ENCODE measurements at places on chromosomes 6 and 20.

DNA sequence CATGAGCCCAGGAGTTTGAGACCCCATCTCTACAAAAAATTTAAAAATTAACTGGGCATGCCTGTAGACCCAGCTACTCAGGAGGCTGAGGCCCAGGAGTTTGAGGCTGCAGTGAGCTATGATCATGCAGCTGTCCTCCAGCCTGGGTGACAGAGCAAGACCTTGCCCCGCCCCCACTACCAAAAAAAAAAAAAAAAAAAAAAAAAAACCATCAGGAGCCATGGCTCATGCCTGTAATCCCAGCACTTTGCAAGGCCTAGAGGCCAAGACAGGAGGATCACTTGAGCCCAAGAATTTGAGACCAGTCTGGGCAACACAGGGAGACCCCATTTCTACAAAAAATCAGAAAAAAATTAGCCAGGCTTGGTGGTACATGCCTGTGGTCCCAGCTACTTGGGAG, 159.1 kb downstream of the SOBP start:
- H3K36me3 ChIP-seq: no peaks in the 10 kb centered on the region
- H3K4me3 ChIP-seq: no peak overlapping the region
- no peak for DNase-seq
- no peaks in the 10 kb centered on the region for H3K4me1 ChIP-seq
- H3K27ac ChIP-seq: no peak overlapping the region
- no peaks in the 10 kb centered on the region for H3K27me3 ChIP-seq

- no peaks in the 10 kb centered on the region for H3K4me1 ChIP-seq
- H3K27me3 ChIP-seq: no peaks in the 10 kb centered on the region
- DNase-seq: no peak
- H3K36me3 ChIP-seq: no peaks in the 10 kb centered on the region
- H3K27ac ChIP-seq: peak overlapping the region; percentile 78
- peak overlapping the region; percentile 71 for H3K4me3 ChIP-seq
Measured at GRCh38 chr6:26195924-26196845, 109.0 kb downstream of the HFE start.

- H3K27me3 ChIP-seq: no peaks in the 10 kb centered on the region
- no peak overlapping the region for H3K4me3 ChIP-seq
- H3K36me3 ChIP-seq: no peaks in the 10 kb centered on the region
- DNase-seq: no peak
Measured at GRCh38 chr20:38985060-38985459, 22.9 kb downstream of the DHX35 start.

DNA sequence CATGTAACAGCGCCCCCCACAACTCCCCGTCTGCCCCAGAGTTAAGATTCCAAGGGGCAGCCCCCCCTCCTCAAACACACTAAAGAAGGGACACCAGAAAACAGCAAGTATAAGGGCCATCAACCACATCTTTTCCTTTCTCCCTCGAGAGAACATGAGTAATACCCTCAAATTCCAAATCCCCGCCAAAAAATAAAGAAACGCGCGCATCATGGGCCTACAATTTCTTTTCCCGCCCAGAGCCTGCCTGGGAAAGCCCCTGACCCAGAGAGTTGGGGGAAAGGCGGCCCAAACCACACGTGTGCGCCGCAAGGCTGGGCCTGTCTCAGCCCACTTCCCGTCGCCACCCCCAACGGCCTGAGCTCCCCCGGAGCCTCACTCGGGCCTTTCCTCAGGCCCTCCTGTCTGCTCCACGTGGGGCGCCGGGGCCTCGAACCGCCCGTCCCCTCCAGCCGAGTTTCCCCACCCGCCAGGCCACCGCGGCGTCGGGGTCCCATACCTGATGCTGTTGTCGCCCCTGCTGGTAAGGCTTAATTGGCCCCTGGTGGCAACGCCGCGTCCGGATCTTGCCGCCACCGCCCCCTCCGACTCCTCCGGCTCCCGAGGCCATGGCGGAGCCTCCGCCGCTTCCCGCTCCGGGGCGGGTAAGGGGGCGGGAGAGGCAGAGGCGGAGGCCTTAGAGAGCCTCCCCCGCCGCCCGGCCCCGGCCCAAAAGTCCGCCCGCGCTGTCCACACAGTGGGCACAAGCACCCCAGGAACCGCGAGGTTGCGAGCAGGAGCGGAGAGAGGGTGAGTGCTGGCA, 746 bp downstream of the NUP153 start:
- DNase-seq: peak; percentile 81
- H3K4me1 ChIP-seq: peaks cover 2% of the 10 kb centered on the region
- no peaks in the 10 kb centered on the region for H3K27me3 ChIP-seq
- H3K4me3 ChIP-seq: peak overlapping the region; percentile 81

DNA sequence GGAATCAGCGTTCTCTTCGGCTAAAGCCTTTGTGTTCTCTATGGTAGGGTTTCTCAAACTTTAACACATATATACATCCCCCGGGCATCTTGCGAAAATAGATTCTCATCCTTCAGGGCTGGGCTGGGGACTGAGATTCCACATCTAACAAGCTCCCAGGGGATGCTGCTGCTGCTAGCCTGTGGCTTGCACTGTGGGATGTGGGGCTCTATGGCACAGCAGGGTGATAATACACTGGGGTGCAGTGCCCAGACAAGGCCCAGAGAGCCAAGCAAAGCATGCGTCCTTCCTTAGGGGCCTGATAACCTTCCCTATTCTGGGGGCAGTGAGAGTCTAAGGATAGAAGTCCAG, 102.0 kb downstream of the LAMP5 start:
- no peaks in the 10 kb centered on the region for H3K27me3 ChIP-seq
- H3K4me3 ChIP-seq: no peak overlapping the region
- H3K27ac ChIP-seq: no peak overlapping the region
- no peak for DNase-seq
- H3K4me1 ChIP-seq: no peaks in the 10 kb centered on the region
- H3K36me3 ChIP-seq: no peaks in the 10 kb centered on the region

DNA sequence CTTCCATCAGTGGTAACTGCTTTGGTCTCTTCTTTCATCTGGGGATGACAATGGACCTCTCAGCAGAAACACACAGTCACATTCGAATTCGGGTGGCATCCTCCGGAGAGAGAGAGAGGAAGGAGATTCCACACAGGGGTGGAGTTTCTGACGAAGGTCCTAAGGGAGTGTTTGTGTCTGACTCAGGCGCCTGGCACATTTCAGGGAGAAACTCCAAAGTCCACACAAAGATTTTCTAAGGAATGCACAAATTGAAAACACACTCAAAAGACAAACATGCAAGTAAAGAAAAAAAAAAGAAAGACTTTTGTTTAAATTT, 6.1 kb downstream of the EDN1 start:
- no peak overlapping the region for H3K27ac ChIP-seq
- H3K4me3 ChIP-seq: no peak overlapping the region

DNA sequence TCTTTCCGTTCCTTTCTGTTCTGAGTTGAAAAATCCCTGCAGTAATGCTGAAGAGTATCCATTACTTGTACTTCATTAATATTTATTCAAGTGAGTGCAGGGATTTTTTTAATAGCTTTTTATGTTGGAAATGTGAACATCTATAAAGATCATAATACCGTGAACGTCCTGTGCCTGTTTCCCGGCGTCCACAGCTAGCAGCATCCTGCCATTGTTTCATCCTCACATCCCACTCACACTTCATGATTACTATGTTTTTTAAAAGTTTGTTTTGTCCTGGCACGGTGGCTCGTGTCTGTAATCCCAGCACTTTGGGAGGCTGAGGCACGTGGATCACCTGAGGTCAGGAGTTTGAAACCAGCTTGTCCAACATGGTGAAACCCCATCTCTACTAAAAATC, 54.3 kb downstream of the SASH1 start:
- no peak for DNase-seq
- H3K27ac ChIP-seq: no peak overlapping the region
- no peak overlapping the region for H3K4me3 ChIP-seq
- no peaks in the 10 kb centered on the region for H3K4me1 ChIP-seq
- no peaks in the 10 kb centered on the region for H3K27me3 ChIP-seq

DNA sequence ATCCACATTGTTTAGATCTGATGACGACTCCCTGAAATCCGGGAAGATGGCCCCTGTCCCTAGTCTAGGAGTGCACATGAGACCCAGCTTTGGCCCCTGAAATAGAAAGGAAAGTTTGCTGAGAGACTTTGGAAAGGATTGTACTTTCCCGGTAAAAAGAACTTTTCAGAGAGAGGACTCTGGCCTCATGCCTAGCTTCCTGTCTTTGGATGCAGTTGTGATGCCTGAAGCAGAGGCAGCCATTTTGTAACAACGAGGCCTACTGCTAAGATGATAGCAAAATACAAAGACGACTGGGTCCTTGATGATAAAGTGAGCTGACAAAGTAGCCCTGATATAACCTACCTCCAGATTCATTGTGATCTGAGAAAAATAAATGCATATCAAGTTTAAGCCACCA, 6.9 kb downstream of the CPNE5 start:
- H3K27ac ChIP-seq: no peak overlapping the region
- no peaks in the 10 kb centered on the region for H3K36me3 ChIP-seq
- no peak overlapping the region for H3K4me3 ChIP-seq
- no peaks in the 10 kb centered on the region for H3K27me3 ChIP-seq
- no peaks in the 10 kb centered on the region for H3K4me1 ChIP-seq

- no peaks in the 10 kb centered on the region for H3K27me3 ChIP-seq
- H3K36me3 ChIP-seq: no peaks in the 10 kb centered on the region
- no peak overlapping the region for H3K4me3 ChIP-seq
- no peak overlapping the region for H3K27ac ChIP-seq
Measured at GRCh38 chr6:16396497-16397319, 158.3 kb downstream of the GMPR start.

DNA sequence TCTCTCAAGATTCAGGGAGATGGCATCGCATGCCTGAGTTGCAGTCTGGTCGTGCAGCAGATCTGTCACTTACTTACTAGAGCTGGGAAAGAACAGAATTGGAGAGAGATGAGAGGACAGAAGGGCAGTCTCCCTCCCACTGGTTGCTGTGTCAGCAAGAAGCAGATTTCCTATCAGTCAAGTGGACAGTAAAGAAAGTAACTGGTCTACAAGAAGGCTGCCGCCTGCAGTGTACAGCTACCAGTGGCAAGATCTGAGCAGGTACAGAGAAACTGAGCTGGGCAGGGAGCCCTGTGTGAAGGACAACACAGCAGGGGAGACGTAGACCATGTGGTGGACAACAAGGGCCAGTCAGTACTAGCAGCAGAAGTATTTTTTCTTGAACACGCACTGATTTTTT, 49.5 kb upstream of the PCSK2 start:
- no peak overlapping the region for H3K4me3 ChIP-seq
- H3K27ac ChIP-seq: no peak overlapping the region
- no peaks in the 10 kb centered on the region for H3K27me3 ChIP-seq
- no peaks in the 10 kb centered on the region for H3K4me1 ChIP-seq

GRCh38 chr20:57205606-57206219, 60.7 kb downstream of the BMP7 start:
- H3K4me1 ChIP-seq: no peaks in the 10 kb centered on the region
- H3K4me3 ChIP-seq: no peak overlapping the region
- H3K27me3 ChIP-seq: no peaks in the 10 kb centered on the region
- no peaks in the 10 kb centered on the region for H3K36me3 ChIP-seq
- no peak overlapping the region for H3K27ac ChIP-seq
- no peak for DNase-seq

GRCh38 chr6:35088281-35089215, 52.6 kb downstream of the TCP11 start:
- H3K4me1 ChIP-seq: no peaks in the 10 kb centered on the region
- H3K27ac ChIP-seq: no peak overlapping the region
- H3K27me3 ChIP-seq: no peaks in the 10 kb centered on the region
- H3K36me3 ChIP-seq: peaks cover 7% of the 10 kb centered on the region

DNA sequence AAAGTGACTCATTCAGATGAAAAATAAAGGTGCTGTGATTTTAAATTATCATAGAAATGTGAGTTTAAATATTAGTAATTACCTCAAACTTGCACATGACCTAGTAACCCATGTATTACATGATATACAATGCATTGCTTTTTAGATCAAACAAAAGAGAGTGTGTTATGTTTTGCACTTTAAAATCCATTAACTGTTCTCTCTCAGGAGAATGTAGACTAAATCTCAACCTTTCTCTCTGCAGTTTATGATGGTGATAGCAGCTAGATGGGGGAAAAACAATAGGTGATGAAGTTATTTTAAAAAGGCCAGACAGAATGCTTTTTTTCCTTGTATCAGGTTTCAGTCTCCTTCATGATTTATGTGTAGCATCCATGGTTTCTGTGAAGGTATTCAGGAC, 404.4 kb upstream of the RNF217 start:
- DNase-seq: no peak
- no peaks in the 10 kb centered on the region for H3K27me3 ChIP-seq
- no peaks in the 10 kb centered on the region for H3K4me1 ChIP-seq
- no peak overlapping the region for H3K27ac ChIP-seq
- no peaks in the 10 kb centered on the region for H3K36me3 ChIP-seq
- no peak overlapping the region for H3K4me3 ChIP-seq

GRCh38 chr6:21158873-21159272, 434.7 kb upstream of the SOX4 start:
- H3K27ac ChIP-seq: no peak overlapping the region
- H3K36me3 ChIP-seq: no peaks in the 10 kb centered on the region
- no peak overlapping the region for H3K4me3 ChIP-seq
- H3K4me1 ChIP-seq: no peaks in the 10 kb centered on the region
- no peaks in the 10 kb centered on the region for H3K27me3 ChIP-seq

DNA sequence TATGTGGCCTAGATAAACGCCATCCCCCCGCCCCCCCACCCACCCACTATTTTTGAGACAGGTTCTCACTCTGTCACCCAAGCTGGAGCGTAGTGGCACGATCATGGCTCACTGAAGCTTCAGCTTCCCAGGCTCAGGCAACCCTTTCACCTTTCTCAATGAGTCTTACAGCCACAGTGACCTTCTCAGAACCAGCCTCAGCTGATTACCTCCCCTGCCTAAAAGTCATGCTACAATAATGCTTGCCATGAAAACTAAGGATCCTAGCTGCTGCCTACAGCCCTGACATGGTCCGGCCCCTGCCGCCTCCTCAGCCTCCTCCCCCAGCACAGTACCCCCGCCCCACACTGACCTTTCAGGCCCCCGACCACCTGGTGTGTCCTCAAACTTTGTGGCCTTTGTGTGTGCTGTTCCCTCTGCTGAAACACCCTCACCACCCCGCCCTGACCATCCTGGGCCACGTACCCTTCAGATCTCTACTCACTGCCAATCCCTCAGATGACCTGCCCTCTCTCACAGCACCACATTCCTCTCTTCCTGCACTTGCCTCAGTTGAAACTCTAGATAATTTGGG, 31.3 kb downstream of the PNPLA1 start:
- no peaks in the 10 kb centered on the region for H3K36me3 ChIP-seq
- H3K27me3 ChIP-seq: no peaks in the 10 kb centered on the region
- H3K27ac ChIP-seq: no peak overlapping the region
- DNase-seq: no peak
- H3K4me3 ChIP-seq: no peak overlapping the region
- no peaks in the 10 kb centered on the region for H3K4me1 ChIP-seq

DNA sequence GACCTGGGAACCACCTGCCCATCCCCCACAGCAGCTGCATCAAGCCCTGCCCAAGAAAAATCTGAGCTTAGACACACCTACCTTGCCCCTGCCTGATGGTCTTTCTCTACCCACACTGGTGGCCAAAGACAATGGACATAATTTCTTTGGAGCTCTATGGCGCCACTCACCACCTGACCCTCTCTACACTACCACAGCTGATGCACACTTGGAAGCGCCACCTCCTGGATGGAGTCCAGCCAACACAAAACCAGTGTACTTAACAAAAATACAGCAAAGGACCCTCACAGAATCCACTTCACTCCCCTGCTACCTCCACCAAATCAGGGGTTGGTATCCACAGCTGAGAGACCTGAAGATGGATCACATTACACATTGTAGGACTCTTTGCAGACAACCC, 39.7 kb upstream of the CLVS2 start:
- H3K36me3 ChIP-seq: no peaks in the 10 kb centered on the region
- H3K4me3 ChIP-seq: no peak overlapping the region
- no peaks in the 10 kb centered on the region for H3K4me1 ChIP-seq

GRCh38 chr6:109344226-109344625, 38.0 kb downstream of the CD164 start:
- no peak overlapping the region for H3K4me3 ChIP-seq
- no peaks in the 10 kb centered on the region for H3K27me3 ChIP-seq
- peak; percentile 63 for DNase-seq
- no peak overlapping the region for H3K27ac ChIP-seq
